ENCODE measurements at places on chromosomes 6 and 20.

GRCh38 chr6:111536910-111537527, 54.0 kb upstream of the REV3L start:
- no peak for DNase-seq

GRCh38 chr20:3557237-3557785, 86.5 kb downstream of the ATRN start:
- no peak for DNase-seq

DNA sequence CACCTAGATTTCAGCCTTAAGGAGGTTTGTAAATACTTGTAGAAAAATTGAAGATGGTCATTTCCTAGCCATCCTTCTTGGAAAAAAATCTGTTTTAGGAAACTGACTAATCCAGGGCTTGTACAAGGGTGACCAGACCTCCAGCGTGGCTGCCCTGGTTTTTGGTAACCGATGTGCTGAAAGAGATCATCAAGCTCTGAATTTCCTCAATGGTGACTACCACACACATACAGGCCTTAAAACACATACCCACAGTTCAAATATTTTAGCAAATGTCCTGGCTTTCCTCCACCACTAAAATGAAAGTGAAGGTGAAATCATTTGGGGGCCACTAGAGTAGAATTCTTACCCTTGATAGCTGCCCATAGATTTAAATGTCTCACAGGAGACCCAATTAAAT, 215.3 kb upstream of the SUPT3H start:
- no peak for DNase-seq

GRCh38 chr6:1383729-1384548, 5.4 kb upstream of the FOXF2 start:
- DNase-seq = no peak

DNA sequence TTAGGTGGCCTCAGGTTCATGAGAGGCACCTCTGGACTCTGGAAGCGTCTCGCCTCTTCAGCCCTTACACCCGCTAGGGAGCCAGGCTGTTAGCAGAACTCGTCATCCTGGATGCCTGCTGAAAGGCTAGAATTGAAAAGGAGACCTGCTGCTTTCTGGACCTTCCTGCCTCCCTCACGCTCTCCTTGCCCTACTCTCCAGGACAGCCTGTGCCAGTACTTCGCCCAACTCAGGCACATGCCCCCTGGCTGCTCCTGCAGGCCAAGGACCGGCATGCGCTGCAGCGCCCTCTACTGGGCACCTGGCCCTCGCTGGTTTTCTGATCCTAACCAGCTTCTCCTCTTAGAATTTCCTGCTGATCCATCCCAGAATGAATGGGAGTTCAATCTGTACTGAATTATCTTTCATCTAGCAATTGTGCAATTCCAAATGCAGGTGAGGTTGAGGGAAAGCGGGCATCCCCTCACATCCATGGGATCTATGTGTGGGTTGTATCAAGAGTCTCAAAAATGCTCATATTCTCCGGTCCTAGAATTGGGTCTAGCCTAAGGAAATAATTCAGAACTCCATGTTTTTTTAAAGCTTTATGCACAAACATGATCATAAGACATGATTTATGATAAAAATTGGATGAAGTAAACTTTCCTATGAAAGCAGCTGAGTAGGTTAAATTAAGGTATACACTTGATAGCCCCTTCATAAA, 78.0 kb downstream of the PTPN1 start:
- DNase-seq = peak; percentile 67

DNA sequence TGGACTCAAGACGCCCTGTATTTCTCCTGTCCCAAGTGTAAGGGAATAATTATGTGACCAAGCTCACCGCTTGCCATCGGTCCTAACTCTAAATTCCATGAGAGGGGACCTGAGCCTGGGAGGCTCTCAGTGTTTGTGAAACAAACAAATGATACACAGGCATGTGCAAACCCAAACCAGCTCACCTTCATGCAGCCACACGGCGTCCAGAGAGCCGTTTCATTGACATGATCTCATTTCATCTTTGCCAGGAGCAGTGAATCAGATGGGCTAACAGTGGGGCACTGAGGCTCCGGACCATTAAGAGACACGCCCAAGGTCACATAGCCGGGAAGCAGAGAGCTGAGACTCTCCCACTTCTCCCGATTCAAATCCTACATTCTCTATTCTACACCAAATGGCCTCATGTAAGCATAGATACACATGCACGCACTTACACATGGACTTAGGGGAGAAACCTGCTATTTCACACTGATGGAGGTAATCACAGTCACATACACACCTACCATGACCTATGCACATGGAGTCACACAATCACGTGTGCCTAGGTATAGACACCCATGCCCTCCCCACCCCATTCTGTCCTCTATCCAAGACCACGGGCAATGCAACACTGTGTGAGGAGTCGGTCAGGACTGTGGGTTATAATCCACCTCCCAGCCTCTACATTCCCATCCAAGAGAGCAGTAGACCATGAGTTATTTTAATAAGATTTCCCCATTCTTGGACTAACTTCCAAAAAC, 1.1 kb downstream of the BNIP5 start:
- no peak for DNase-seq

DNA sequence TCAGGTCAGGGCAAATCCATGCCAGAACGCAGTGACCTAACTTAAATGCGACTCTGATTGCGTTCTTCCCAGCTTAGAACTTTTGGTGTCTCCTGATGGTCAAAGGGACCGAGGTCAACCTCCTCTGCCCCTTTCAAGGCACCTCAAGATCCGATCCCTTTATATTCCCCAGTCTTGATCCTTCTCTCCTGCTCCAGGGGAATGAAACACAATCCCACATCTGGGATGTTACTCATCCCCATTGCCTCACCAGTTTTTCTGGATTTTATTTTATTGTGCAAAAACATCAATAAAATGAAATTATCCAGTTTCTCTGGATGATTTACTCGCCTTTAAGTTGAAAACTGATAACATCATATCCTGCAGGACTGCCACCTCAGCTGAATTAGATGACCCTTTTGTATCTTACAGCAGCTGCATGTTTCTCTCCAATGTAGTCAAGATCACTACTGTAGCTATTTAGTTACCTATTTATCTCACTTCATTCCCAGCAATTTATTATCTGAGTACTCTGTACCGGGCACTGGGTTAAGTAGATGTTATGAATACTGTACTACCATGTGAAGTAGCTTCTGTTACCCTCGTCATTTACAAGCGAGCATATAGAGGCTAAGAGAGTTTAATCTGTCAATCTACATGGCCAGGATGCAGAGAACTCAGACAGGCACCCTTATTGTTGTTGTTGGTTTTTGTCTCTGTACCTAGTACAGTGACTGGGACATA, 44.0 kb downstream of the IRAK1BP1 start:
- DNase-seq = no peak

DNA sequence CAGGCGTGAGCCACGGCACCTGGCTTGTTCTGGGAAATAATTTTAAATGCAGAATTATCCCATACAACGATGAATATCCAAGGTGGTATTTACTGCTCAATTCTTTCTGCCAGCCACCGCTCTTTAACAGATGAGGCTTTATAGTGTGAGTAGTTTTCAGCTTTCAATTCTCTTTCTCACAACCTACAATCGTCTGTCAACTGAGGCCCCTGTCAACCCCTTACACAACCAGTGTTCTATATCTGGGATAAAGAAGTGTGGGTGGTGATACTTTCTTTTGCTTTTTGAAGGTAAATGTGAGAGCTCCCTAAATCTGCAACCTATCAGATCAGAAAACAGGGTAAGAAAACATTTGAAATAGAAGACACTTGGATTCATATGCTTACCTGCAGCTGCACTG, 22.5 kb downstream of the STAU1 start:
- no peak for DNase-seq

GRCh38 chr20:4441191-4441590, 280.5 kb upstream of the PRND start:
- no peak for DNase-seq

GRCh38 chr20:49501917-49502316, 19.4 kb upstream of the KCNB1 start:
- no peak for DNase-seq

DNA sequence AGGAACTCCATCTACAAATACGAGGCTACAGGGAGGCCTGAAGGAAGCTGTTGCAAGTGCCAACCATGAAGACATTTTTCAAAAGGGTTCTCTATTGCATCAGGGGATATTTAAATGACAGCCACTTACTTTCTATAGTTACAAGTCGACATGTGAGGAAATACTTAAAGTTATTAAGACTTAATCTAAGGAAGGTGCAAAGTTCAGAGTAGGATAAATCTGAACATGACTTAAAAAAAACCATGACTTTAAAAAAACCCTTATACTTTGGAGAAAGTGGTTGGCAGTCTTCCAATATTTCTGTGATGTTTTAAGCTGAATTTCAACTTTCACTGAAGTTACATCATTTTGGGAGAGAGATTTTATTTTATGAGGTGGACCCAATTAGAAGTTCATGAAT, 56.3 kb upstream of the EMILIN3 start:
- peak; percentile 19 for DNase-seq

DNA sequence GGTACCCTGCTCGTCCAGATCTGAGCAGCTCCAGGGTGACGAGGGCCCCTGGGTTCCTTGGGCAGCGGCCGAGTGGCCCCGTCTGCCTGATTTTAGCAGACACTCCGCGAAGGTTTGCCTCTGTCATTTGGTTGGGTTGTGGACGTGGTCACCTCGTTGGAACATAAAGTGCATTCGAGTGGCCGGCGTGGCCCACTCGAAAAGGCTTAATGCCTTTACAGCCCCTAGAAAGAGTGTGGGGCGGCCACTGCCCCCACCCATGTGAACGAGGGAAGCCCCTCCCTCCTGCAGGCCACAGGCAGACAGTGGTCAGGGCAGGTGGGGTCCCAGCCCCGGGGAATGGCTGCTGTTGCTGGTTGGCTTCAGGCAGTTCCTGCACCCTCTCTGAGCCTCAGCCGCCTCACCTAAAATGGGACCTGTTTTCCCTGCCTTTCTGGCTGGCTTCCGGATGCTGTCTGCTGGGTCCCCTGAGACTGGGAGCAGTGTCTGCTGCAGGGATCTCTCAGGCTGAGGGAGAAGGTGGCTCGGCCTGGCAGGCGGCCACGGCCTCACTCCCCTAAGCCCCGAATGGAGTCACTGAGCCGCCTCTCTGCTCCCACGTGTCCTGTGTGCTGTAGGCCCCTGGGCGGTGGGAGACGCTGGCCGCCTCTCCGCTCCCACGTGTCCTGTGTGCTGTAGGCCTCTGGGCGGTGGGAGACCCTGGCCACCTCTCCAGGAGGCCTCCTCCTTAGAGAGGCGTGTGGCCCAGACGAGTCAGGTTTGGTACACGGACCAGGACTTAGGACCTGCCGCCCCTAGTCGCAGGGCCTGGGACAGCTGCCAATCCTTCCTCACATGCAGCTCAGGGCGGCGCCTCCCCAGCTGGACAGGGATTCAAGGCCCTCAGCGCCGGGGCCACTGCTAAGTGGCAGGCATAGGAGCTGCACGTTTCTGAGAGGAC, 233.0 kb downstream of the ERMARD start:
- no peak for DNase-seq

- DNase-seq = no peak
These were observed 102.2 kb downstream of the DACT2 start for GRCh38 chr6:168217216-168217879.

DNA sequence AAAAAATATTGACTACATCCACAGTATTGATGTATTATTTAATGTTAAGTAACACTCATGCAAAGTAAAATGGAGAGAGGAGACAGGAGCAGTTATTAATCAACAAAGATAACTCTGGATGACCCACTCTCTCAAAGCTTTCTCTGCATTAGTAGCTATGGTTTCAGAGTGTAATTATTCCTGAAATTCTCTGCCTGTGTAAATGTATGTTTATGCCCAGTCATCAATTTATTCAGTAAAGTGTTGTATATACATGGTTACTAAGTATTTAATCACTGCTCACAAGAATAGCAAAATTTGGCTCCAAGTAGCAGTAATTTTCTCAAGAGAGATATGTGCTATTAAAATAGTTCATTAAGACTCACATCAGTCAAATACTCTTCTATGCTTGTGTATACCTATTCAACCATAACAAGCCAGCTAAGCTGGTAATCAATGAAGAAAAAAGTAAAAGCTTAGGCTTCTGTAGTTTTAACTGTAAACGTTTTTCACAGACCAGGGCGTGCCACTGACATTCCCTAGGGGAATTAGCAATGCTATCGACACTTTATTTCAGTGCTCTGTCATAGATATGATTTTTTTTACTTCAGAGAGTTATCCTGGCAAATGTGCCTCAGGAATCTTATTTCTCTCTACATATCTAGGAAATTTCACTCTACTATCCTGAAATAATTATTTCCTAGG, 54.0 kb upstream of the RAB32 start:
- no peak for DNase-seq

GRCh38 chr6:43277643-43278523, 20.2 kb upstream of the SLC22A7 start:
- no peak for DNase-seq

DNA sequence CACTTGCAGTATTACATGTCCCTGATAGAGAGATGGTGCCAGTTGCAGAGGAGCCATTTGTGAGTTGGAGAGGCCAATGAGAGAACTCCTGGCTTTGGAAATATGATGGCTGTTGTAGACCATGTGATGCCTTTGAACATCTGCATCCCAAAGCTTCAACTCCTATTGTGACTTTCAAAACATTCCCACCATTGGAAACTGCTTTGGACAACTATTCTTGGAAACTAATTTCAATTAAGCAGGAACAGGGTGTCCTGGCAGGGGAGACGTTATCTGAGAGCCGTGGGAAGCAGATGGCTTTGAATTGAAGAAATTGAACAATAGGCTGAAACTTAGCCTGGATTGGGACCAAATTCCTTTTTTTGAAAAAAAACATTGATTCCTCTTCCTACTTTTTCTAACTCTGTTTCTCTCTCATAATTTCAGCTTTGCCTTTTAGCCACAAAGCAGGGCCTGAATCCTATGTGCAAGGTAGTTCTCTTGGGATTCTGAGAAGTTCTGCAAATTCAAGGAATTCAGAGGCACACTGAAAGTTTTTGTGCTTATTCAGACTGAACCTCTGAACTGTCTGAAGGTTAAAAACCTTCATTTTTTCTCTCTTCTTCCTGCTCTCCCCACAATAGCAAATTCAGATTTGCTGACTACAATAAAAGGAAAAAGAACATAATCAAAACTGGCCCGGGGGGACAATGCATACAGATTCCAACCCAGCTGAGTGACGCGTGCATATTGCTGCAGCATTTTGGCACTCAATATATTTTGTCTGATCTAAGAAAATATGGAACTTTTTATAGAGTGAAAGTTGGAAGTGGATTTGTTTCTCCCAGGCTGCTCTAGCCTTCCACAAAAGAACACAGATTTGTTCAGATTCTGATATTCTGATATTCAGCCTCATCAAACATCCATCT, 720.4 kb upstream of the CHD6 start:
- DNase-seq = no peak

- DNase-seq = no peak
These were observed 82.8 kb downstream of the FAM83B start for GRCh38 chr6:54929245-54929909.

- no peak for DNase-seq
These were observed 195.0 kb upstream of the HEY2 start for GRCh38 chr6:125554456-125554855.
